Globus pallidus (tissue), 1 donor: ENCODE measurements at places on chromosomes 2 and 18.

- DNase-seq, result no peak
These were observed 567 bp downstream of the TMEM200C start for GRCh38 chr18:5894611-5895298.

- no peak for DNase-seq
These were observed 21.4 kb upstream of the SH3BP4 start for GRCh38 chr2:234930397-234930796.

- DNase-seq, result no peak
These were observed 336.1 kb upstream of the FSIP2 start for GRCh38 chr2:185402474-185402873.

DNA sequence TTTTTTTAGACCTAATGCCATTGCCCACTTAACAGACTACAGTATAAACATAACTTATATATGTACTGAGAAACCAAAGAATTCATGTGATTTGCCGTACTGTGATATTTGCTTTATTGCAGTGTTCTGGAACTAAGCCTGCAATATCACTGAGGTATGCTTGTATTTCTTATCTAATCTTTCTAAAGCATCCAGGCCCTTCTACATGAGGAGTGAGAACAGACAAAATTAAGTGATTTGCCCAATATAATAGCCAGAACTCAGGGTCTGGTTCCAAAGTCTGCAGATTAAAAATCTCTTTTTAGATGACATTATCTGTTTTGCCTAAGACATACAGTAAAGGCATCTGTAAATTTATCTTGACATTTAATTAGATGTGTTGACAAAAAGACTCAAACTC, 41.9 kb downstream of the BMPR2 start:
- no peak for DNase-seq
